Stimulated activated naive CD8-positive, alpha-beta T cell treated with anti-CD3 and anti-CD28 coated beads, Interleukin-15, amount 100 ng/mL, for 72 hours (primary cell): ENCODE measurements at places on chromosomes 16 and 17.
A peak's percentile ranks its signal among the peaks of the same experiment; 100 is the strongest.

DNA sequence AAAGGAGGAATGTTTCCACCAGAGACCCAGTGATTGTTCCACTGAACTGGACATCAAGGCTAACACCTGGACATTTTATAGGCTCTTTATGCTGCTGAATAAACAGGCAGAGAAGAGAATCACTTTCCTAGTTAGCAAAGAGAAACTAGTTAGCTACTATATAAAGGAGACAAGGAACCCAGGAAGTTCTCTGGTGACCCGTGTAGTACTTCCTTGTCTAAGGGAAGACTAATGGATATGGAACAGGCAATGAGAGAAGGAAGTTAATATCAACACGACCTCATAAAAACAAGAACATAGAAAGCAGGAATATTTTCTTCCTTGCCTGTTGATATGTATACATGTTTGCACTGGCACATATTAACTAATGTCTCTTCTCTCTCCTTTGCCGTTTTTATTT, 30.8 kb upstream of the RPL38 start:
- no peak for DNase-seq

DNA sequence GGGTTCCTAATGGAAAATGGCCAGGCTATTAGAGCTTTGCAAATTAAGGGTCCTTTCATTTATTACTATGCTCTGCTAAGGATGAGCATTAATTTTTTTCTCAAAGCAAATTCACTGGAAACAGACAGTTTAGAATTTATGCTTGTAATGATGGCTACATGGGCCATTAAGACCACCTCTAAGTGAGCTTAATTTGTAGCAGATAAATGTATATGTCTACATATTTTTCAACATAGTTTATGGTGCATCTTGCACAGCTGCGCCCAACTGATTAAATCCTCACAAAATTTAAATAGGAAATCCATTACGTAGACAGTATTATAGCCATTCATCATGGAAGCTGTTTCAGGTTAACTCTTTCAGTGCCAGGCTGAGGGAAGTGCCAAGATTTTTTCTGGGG, 220.9 kb downstream of the CBLN1 start:
- DNase-seq, result no peak

- no peak for DNase-seq
These were observed 9.7 kb downstream of the MPRIP start for GRCh38 chr17:17051791-17052461.

- no peak for DNase-seq
These were observed 47.2 kb downstream of the HOXB1 start for GRCh38 chr17:48483471-48484131.

- peak; percentile 46 for DNase-seq
These were observed 6.0 kb downstream of the SCN4A start for GRCh38 chr17:63966646-63967264.

GRCh38 chr16:23081675-23082119, 67.6 kb downstream of the USP31 start:
- no peak for DNase-seq

- DNase-seq, result peak; percentile 75
These were observed 3.0 kb downstream of the TNK1 start for GRCh38 chr17:7383742-7384488.

DNA sequence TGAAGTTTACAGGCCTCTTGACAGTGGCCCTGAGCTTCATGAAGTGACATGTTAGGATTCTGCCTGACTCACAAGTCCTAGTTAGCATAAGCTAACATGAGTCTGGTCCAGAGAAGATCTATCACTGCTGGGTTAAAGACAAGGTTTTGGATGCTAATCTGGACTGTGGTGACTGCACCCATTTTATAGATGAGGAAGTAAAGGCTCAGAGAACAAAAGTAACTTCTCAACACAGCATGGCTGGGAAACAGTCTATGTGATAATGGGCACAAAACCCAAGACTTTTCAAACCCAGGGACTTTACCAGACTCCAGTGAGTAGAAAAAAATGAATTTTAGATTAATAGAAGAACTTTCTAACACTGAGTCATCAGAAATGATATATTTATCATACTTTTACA, 236.8 kb upstream of the IRX5 start:
- no peak for DNase-seq

DNA sequence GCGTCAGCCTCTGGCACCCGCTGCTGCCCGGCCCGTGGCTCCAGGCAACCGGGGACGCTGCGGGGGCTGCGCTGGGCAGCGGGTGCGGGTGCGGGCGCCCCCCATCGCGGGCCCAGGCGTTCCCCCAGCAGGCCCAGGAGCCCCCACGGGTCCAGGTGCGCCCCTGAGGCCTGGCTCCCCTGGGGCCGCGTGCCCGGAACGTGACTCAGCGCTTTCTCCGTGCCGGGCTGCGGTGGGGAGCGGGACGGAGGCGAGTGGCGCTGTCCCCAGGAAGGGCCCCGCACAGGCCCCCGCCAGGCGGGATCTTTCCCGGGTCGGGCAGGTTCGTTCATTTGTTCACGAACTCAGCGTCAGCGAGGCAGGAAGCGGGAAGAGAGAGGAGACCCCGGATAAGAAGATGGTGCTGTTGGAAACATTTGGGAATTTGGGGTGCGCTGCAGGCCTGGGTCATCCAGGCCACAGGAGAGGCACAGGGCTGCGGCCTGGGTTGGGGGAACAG, 18.4 kb upstream of the EXOC7 start:
- no peak for DNase-seq

GRCh38 chr16:80454802-80455201, 86.0 kb upstream of the DYNLRB2 start:
- DNase-seq, result no peak

DNA sequence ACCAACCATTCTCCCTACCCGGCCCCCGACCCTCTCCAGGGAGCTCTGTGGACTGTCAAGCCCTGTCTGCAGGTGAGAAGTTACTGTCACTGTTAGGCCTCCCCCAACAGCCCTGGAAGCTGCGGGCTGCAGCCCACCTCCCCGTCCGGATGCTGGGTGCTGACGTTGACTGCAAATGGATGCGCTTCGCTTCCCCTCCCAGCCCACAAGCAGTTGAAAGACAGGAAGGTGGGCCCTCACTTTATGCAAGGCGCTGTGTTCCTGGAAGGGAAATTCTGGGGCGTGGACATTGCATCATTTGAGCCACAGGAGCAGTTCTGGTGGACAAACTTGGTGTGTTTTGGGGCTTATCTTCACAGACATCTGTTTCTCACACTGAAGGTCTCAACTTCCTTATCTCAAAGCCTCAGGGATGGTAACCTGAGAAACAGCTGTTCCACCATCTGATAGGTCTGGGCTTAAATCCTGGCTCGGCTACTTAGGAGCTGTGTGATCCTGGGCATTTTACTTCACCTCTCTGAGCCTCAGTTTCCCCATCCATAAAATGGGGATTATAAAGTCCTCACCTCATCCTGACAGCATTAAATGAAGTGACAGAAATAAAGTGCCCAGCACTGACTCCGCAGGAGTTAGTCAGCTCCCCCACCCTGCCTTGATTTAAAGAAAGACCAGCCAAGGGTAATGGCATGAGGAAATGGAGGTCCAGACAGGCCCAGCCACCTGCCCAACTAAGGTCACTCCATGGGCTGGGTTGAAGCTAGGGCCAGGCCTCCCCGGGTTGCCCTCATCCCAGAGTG, 4.6 kb upstream of the DRC7 start:
- peak; percentile 77 for DNase-seq
